NCI-H510A treated with DMSO at 0.1 percent for 48 hours (cell line): ENCODE measurements at places on chromosomes 6 and 20.

DNA sequence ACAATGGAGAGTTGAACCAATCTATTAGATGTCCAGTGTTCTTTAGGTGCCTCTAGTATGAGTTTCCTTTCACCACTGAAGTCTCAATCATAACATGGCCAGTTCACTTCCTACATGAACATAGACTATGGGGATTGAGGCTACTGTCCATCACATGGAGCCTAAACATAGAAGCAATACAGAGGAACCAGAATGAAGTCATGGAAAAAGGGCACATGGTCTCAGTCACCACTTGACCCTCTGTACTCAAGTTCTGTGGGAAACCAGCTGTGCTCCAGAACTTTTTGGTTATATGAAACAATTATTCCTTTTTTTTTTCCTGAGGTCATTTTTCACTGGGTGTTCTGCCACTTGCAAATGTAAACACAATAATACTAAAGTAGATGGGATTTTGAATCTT lies 762.5 kb downstream of the CBLN4 start:
- DNase-seq: no peak

GRCh38 chr6:78533426-78533825 lies 333.9 kb upstream of the IRAK1BP1 start:
- no peak for DNase-seq

- DNase-seq: no peak
These were observed 135.2 kb upstream of the VGLL2 start for GRCh38 chr6:117130125-117130524.

DNA sequence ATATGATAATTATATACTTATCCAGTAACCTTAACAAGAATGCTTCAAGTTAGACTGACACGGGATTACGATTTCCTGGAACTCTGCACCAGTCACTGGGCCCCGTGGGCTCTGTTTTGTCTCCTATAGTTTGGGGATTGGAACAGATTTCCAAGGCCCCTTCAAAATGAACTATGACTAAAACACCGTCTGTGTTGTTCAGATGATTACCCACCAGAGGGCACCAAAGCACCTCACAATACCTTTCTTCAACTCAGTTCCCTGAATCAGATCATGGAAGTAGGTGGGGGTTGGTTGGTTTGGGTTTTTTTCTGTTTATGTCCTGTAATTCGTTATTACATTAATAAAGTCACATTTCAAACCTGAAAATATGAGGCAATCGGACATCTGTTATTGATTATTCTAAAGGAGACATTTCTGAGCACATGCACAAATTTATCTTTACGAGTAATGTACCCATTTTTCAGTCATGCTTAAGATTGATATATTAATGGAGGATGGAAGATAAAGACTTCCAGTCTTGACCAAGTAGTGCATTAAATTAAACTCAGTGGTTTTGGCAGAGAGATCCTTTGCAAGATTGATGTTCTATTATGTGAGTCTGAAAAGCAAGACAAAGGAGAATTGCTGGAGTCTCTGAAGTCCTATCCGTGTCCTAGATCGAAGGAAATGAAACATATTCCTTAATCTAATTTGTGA lies 112.0 kb upstream of the COL21A1 start:
- DNase-seq: peak; percentile 92

- no peak for DNase-seq
These were observed 10.2 kb upstream of the NEDD9 start for GRCh38 chr6:11242711-11243110.

DNA sequence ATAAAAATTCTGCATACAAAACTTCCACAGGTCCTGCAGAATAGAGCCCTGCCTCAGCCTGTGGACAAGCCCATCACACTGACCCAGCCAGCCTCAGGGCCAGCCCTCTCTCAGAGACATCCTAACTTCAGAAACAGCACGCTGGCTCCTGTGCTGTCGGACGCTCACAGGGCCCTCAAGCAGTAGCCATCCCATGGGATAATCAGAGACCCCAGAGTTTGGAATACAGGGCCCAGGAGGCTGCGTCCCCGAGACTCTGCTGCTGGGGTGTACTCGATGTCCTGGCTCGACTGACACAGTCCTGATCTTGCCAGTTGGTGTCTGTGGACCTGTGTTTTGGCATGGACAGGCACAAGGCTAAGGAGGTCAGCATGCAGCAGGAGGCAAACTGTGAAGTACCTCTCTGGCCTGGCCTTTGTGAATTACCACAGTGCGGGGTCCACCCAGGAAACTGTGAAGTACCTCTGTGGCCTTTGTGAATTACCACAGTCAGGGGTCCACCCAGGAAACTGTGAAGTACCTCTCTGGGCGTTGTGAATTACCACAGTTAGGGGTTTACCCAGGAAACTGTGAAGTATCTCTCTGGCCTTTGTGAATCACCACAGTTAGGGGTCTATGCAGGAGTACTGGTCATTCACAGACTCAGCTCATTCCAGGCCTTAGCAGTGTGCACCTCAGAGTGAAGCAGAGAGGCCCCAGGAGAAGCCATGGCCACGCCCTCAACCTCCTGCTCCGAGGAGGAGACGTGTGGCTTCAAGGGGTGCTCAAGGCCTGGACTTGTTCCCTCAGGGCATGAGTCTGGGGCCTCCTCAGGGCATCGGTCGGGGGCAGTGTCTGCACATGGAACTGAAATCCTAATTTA lies 212.4 kb downstream of the SYNDIG1 start:
- DNase-seq: no peak

DNA sequence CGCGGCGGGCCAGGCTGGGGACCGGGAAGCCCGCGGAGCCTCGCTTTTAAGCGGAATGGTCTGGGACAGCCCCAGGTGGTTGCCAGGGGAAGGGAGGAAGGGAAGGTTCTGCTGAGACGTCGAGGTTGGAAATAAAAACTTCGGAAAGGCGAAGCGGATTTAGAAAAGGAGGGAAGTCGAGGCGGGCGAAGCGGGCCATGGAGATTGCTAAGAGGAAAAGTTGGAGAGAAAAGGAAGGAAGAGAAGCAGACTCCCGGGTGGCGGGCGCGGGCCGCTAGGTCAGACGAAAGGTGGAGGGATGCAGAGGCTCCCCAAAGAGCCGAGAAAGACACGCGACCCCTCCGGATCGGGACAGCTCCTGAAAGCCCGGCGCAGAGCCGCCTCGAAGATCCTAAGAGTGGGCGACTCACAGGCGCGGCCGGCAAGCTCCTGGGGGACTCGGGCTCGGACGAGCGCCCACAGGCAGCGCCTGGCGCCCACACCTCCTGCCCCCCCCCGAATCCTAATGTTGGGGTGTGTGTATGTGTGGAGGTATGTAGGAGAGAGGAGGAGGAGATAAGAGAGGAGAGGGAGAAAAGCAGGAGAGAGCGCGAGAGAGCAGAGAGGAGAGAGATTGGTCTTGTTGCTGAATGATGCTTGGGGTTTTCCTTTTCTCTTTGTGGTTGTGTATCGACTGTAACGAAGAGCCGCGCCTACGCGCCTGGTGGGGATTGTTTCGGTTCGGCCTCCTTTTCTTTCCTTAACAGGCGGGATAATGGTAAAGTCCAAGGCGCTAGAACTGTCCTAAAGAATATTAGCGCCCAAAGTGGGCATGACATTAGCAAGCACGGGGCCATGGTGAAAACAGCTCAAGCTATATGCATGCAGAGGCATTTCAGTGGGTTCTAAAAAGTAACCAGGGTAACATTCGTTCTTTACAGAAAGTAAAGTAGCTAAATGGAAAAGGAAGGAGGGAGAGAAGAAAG lies 1.5 kb downstream of the TFAP2B start:
- no peak for DNase-seq
